ENCODE measurements at places on chromosomes 7 and 10.

DNA sequence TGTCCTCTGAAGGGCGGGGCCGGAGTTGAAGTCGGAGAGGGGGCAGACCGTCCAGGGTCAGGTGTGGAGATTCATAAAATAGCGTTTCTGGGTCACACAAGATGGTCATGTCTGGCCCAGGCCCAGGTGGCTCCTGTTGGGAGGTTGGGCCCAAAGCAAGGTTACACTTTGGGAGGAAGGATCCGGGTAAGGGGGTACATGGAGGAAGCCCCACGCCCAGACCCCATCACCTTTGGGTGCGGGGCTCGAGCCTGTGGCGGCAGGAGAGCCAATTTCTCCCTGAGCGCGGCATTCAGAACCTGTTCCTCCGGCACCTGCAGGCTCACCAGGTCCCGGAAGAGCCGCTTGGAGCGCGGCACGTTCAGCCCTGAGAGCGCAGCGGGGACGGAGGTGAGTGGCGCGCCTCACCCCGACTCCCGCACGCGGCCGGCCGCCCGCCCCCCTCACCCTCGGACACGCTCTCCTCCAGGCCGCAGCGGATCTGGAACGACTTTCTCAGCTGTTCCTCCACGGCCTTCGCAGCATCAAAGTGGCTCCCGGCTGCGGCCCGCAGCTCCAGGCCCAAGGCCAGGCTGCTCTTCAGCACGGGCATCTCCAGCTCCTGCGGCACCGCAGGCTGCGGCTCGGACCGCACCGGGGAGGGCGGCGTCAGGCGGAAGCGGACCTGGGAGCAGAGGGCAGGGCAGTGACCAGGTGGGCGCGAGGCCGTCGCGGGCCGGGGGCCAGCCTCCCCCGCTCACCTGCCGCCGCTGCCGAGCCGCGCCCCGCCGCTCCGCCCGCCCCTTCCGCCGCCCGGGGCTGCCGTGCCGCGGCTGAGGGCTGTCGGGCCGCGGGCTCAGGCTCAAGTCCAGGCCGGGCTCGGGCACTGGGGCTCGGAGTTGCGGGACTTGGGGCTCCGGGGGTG lies 644 bp downstream of the PPP1R35 start:
- DNase-seq: peak; percentile 72

DNA sequence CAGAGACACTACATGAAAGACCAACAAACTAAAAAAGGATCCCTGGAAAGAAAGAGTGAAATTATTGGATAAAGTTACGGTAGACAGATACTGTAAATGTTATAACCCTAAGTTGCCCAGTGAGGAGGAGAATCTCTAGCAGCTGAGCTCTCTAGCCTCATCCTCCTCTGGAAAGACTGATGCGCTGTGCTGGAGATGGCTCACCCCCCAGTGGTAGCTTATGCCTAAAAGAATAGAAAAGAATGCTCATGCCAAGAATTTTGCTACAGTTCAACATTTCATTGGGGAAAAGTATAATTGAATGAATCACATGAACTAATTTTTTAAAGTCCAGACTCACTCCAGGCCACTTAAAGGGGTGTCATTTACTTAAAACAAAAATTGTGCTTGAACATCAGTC lies 50.8 kb upstream of the RNF32 start:
- DNase-seq: no peak

GRCh38 chr7:2196381-2197378 lies 36.1 kb downstream of the MAD1L1 start:
- peak; percentile 49 for DNase-seq

DNA sequence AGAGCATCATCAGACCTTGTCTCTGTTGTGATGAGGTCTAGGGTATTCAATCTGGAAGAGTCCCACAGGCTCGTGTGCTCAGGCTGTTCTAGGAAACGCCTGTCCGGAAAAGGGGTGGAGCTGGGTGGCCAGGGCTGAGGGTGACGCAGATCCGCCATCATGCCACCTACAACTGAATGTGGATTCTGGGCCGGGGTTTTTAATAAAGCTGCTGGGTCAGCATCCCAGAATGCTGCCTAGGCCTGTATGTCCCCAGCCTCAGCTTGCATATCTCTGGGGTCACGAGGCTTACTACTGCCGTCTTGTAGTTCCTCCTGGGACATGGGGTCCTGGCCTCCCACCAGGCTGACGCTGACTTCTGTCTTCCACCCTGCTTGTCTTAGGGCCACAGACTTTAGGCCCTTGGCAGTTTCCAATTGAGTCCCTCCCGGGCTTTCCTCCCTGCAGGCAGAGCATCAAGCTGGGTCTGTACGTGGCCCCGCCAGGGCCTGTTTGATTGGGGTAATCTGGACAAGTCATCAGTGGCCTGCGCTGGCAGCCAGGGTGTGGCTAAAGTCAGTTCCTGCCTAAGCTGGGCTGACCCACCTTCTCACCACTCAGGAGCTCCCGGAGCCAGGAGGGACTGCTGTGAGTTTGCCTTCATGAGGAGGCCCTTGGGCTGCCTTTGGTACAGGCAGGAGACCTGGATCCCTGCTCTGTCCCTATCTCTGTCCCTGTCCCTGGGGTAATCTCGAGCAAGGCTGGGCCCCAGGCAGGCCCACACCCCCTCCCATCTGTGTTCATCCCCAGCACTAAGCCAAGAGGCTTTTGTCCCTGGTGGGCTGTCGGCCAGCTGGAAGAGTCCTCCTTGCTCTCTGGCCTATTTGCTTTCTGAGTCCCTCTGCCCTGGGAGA lies 79.9 kb downstream of the ZMIZ1 start:
- DNase-seq: peak; percentile 83

DNA sequence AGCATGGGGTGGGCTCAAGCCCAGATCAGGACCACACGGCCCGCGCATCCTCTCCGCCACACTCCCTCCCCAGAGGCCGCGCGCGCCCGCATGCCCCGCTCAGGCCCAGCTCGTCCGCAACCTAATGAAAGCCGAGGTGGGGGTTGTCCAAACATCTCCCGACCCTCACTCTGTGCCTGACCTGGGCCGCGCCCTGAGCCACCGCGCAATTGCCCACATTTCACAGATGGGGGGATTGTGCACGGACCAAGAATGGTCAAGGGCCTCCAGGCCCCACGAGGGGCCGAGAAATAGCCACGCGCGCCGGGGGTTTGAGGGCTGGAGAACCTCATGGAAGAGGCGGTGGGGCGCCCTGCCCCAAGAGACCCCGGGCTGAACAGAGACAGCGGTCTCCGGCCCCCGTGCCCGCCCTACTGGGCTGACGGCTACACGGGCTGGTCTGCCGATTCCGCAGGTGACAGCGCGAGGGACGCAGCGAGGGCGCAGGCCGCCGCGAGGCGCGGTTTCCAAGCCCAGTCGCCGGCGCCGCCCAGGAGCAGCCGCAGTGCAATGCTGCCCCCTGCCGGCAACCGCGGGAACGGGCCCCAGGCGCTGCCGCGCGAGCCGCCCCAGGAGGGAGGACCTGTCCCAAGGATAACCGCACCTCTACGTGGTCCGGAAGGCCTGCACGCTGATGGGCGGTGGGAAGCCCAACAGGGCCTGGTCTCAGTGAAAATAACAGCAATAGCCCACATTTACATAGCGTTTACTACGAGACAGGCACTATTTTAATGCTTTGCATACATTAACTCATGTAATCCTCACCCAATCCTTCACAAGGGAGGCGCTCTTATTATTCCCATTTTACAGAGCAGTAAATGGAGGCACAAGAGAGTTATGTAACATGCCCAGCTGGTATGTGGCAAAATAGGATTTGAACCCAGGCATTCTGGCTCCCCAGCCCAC lies 10.5 kb upstream of the GRID1 start:
- DNase-seq: peak; percentile 75

GRCh38 chr7:66380272-66380888 lies 175.2 kb downstream of the TPST1 start:
- DNase-seq: no peak

All from right cardiac atrium (tissue), 5 donors.